NB4 (cell line): ENCODE measurements at places on chromosomes 11 and 22.

GRCh38 chr22:45911601-45912271 lies 65.2 kb downstream of the WNT7B start:
- peak; percentile 81 for DNase-seq

GRCh38 chr11:118265954-118266353 lies 1.9 kb upstream of the MPZL2 start:
- no peak for DNase-seq

DNA sequence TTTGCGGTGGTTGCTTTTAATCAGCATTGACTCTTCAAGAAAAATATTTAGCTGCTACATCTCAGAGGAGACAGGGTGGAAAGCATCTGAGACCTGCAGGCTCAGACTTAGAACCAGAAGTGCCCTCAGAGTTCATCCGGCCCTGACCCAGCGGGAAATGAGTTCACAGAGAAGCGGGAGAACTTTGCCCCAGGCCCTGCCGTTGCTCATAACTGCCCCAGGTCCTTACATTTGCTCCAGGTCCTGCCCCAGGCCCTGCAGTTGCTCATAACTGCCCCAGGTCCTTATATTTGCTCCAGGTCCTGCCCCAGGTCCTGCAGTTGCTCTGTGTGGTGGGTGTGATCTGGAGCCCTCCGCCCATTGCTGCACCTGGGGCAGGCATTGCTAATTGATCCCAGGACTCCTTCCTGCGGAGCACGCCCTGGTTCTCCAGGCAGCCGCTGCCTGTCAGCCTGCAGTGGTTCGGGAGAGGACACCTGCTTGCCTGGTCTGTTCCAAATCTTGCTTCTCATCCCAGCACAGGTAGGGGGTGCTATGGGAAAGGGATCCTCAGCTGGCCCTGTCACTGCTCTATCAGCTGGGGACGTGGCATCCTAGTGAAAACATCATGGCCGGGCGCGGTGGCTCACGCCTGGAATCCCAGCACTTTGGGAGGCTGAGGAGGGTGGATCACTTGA lies 58.1 kb upstream of the PPP6R3 start:
- no peak for DNase-seq

DNA sequence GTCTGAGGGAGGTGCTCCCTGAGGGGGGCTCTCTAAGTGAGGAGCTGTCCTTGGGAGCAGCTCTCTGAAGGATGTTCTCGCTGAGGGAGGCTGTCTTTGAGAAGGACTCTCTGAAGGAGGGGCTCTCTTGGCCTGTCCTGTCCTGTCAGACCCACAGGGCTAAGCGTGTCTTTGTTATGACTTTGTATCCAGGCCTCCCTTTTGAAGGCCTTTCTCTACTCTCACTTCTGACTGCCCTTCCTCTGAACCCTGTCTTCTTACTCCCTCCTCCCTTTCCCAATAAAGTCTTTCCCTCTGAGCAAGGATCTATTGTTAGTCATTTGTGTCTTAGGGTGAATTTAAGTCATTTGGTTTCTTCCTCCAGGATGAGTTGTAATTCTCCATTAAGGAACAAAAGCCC lies 330.1 kb upstream of the PLET1 start:
- no peak for DNase-seq

- DNase-seq: peak; percentile 30
Observed at GRCh38 chr22:49657275-49657973, 170.2 kb downstream of the BRD1 start.

GRCh38 chr11:44468345-44468988 lies 97.0 kb upstream of the CD82 start:
- no peak for DNase-seq

DNA sequence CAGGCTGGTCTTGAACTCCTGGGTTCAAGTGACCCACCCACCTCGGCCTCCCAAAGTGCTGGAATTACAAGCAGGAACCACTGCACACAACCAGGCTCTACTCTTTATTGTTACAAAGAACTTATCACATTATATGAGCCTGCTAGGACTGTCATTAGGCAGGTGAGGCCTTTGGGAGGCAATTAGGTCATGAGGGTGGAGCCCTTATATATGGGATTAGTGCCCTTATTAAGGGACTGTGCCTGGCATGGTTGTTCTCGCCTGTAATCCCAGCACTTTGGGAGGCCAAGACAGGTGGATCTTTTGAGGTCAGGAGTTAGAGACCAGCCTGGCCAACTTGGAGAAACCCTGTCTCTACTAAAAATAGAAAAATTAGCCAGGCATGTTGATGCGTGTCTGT lies 10.5 kb upstream of the PSMC3 start:
- no peak for DNase-seq

GRCh38 chr22:40853333-40853732 lies 3.1 kb downstream of the ST13 start:
- no peak for DNase-seq

DNA sequence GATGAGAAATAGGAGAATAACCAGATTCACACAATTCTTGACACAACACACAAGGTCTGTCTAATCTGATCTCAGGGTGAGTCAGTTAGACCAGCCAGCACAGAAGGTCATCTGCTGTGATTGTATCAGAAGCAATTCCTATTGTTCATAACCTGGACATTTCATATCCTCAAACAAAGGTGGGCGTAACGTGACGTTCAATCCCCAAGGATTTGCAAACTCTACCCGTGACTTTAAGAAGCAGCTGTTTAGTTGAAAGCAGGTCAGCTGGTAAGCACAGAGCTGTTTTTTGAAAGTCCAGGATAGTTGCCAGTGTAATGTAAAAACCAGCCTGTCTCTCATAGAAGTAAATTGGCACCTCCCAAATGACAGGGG lies 385.1 kb downstream of the DCDC1 start:
- DNase-seq: no peak

DNA sequence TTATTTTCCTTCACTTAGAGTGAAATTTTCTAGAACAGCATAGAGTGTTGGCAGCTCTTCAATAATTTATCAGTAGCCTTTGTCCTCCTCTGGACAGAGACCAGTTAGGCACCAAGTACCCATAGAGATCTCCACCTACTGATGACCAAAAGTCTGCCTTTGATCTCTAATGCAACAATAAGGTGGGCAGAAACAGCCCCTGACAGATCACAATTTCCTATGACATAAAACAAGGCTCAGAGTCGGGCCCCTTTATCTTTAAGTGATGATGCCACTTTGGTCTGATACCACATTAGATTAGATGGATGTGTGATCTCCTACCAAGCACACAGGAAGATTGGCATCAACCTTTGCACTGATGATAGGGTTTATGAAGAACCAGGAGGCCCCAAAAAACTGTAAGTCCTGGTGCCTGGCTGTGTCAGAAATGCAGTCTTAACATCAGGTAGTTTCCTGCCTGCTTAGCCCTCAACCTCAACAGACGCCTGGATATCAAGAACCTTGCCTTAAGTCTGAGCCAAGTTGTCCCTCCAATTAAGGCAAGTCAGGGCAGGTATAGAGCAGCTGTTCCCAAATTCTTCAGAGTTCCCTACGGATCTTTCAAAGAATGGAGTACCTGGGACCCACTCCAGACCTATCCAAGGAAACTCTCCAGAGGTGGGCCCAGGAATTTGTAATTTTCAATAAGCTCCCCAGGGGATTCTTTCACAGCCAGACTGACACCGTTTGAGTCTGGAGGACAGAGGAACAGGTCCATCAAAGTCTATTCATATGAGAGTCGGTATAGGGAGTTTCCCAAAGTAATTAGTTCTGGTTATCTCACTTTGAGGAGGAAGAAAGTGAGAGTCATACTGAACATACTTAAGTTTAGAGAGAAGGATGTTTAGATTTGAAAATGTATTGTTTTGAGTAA lies 30.6 kb upstream of the TMPRSS4 start:
- DNase-seq: no peak

DNA sequence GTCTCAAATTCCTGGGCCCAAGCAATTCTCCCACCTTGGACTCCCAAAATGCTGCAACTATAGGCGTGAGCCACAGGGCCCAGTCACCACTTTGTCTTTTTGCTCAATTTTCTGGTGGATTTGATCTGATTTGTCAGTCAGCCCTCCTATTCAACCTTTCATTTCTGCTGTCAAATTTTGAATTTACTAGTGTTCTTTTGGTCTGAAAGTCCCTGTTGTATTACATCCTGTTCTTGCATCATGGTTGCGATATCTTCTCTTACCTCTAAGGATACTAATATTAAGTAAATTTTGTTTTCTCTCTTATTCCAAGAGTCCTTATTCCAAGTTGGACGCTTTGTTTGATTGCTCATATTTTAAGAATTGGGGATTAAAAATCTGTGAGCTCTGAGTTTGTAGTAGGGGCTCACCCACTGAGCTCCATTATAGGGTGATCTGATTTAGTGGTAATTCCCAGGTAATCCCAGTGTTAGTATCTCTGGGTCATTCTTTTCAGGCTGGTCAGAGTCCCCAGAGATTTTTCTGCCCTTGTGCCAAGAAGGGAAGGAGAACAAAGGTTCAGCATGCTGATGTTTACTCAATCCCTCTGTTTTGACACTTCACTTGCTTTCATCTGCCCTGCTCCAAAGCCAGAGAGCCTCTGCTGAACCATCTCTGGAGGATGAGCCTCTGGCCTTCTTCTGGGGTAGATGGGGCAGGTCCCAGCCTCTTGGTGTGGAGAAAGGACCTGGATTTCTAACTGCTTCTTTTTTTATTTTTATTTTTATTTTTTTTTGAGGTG lies 10.0 kb downstream of the UPB1 start:
- no peak for DNase-seq

GRCh38 chr11:5620651-5621521 lies 3.9 kb upstream of the TRIM34 start:
- no peak for DNase-seq

- peak; percentile 68 for DNase-seq
Observed at GRCh38 chr11:91081440-91082043, 858.7 kb upstream of the CHORDC1 start.

GRCh38 chr11:119592642-119593041 lies 136.4 kb downstream of the NECTIN1 start:
- no peak for DNase-seq

DNA sequence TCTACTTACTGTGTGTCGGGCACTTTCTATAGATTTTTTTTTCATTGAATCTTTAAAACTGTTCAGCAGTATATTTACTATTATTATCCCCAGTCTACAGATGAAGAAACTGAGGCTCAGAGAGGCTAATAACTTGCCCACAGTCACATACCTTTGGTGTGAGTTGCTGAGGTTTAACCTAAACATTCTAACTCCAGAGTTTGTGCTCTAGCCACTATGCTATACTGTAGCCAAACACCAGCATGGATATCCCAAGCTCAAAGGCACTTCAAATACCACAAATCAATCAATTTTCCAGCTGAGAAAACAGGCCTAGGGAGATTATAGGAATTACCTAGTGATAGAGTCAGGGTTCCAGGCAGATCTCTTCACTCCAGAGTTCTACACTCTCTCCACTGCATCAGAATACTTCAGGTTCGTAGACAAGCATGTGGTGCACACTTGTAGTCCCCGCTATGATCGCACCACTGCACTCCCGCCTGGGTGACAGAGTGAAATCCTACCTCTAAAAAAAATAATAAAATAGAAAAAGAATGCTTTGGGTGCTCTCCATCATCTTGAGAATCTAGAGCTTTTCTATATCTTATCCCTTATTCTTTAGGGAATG lies 20.4 kb upstream of the UPB1 start:
- no peak for DNase-seq

GRCh38 chr11:74860743-74861142 lies 88.1 kb downstream of the XRRA1 start:
- DNase-seq: no peak

DNA sequence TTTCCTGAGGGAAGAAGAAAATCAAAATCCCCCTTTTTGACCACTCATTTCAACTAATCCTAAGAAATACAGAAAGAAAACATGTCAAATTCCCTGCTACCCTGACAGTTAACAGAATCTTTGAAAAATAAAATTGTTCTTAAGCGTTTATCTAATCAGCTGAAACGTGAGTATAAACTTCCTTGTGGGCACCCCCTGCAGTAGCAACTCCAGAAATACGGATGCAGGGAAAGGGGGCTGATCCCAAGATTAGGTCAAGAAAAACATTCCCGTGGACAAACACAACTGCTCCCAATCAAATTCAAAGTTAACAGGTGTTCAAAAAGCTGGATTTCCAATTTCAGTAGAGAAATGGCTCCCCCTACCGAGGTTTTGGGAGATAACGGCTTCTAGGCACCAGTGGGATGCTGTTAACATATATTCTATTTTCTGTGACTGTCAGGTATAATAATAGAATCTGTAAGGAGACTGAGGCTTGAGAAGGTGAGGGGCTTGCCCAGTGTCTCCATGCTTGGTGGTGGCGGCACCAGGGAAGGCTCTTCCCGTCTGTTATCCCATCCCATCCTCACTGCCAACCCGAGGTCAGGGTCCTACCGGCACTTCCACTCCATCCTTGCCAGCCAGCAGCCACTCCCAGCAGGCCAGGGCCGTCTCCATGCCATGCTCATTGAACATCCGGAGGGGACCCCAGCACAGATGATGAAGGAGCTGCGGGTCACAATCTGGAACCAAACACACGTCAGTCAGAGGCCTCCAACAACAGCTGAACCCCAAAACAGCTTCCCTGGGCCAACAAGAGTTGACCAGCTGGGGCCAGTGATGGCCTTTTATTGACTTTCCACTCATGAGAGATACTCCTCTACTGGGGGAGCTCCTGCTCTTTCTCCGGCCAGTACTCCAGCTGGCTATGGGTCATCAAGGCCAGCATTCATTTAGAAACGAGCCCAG lies 32.0 kb upstream of the SERPIND1 start:
- peak; percentile 23 for DNase-seq
